Stimulated activated CD4-positive, alpha-beta T cell treated with anti-CD3 and anti-CD28 coated beads, Interleukin-4, amount 100 ng/mL, for 4 hours (primary cell): ENCODE measurements at places on chromosomes 11 and 22.

DNA sequence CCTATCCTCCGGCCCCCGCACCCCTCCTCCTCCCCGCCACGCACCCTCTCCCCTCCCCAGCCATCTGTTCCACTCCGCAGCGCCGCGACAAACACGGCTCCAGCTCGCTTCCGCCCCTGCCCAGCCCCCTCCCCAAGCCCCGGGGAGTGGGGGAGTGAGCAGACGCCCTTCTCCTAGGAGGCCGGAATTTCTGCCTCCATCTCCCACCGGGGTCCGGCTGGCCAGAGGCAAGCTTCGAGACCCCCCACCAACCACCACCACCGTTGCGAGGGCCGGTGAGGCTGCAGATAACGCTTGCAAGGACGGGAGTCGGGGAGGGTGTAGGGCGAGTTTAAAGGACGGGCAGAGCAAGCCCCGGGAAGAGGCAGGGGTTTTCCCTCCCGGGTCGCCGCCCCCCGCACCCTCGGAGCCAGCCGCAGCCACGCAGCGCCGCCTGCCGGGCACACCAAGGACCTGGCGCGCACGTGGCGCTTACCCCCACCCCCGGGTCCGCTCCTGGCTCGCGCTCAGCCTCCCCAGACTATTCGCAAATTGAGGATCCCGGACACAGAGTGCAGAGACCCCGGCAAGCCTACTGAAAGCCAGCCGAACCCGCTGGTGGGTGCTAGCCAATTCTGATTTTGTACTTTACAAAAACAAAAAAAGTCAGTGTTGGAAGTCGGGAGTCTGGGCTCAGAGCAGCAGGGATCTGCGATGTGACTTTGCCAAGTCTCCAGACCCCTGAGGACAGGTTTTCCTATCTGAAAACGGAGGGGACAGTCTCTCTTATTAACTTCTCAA, 22.6 kb downstream of the RTN4RL2 start:
- DNase-seq: peak; percentile 75

GRCh38 chr22:40247976-40248375, 70.3 kb downstream of the TNRC6B start:
- DNase-seq: no peak

DNA sequence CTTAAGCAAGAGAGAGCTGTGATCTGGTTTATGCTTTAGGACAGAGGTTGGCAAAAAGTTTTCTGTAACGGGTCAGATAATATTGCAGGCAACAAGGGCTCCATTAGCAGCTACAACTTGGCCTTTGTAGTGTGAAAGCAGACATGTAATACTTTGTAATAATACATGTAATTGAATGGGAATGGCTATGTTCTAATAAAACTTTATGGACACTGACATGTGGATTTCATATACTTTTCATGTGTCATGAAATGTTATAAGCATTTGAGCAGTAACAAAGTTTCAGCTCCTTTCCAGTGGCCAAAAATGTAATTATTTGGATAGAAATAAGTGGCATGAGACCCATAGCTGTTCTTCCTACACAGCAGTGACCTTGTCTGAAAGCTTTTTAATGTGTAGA, 3.1 kb downstream of the DYNC2H1 start:
- no peak for DNase-seq

DNA sequence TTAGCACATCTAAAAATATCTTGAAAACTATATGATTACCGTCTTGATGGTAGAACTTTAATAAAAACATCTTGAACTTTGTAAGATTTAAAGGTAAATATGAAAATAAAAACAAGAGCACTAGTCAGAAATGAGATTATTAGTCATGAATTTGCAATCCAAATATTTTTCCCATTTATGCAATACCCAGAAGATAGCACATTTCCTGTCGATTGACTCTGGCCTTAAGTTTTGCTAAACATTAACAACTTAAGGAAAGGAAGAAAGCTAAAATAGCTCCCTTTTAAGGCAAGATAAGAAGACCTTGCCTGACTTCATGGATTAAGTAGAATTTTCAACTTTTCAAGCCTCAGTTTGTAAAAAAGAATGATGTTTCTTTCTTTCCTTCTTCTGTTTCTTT, 1374.7 kb upstream of the RAG2 start:
- DNase-seq: no peak

DNA sequence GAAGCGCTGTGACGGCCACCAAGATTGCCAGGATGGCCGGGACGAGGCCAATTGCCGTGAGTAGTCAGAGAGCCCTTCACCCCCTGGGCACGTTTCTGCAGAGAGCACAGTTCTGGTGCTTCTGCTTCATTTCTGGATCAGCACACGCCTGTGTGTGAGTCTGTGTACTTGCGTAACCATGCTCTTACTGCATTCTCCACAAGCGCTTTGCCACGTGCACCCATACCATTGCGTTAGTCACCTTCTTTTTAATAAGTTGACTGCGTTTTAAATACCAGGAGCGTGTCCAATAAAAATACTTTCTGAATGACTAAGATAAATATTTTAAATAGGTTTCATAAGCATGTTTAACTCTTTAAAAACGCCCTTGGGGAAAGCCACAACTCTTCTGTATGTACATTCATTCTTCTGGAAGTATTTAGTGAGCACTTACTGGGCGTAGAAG, 143.0 kb upstream of the SORL1-AS1 start:
- no peak for DNase-seq

GRCh38 chr11:68498321-68498720, 37.8 kb downstream of the PPP6R3 start:
- no peak for DNase-seq

DNA sequence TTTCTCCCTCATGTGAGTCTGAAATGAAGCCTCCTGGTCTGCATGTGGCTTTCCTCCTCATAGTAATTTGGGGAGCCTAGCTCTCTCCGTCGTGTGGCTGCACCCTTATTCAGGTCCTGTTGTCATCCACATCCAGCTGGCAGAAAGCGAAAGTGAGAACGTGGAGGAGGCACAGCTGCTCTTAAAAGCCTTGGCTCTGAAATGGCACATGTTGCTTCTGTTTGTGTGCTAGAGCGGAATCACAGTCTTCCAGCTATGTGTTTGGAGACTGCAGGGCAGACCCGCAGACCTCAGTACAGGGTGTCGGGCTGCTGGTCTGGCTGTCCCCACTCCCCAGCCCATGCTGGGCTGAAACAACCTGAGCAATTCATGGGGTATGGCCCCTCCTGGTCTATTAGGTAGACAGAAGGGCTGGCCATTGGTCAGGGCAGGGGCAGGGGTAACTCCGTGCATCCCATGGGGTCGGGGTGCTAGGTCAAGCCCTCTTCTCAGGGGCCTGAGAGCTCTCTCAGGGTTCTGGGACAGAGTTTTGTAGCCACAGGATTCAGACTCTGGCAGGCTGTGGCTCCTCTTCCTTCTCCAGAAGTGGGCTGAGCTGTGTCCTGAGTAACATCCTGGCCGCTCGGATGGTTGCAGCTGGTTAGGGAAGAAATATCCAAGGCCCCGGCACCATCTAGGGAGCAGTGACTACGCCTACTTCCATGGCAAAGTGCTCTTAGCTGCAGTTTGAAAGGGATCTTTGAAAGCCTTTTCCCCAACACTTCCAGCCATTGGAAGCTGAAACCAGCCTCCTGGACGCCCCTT, 50.6 kb downstream of the C11orf96 start:
- no peak for DNase-seq

DNA sequence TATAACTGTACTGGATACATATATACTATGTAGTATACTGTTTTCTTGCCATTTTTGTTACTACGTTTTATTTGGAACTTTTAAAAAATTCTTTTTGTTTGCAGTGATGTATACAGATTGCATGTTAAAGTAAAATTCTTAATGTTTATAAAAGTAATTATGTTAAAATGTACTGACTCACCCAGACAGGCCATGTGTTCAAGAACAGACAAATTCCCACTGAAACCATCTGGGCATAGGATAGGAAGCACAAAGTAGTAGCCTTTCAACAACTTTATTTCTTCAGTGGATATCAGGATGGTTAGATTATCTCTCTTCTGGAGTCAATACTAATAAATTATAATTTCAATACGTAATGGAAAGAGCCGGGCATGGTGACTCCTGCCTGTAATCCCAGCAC, 19.8 kb downstream of the PRMT3 start:
- no peak for DNase-seq

- DNase-seq: no peak
Measured at GRCh38 chr11:78833237-78833636, 258.6 kb upstream of the NARS2 start.

- DNase-seq: peak; percentile 19
Measured at GRCh38 chr11:47514825-47515647, 37.9 kb downstream of the CELF1 start.

DNA sequence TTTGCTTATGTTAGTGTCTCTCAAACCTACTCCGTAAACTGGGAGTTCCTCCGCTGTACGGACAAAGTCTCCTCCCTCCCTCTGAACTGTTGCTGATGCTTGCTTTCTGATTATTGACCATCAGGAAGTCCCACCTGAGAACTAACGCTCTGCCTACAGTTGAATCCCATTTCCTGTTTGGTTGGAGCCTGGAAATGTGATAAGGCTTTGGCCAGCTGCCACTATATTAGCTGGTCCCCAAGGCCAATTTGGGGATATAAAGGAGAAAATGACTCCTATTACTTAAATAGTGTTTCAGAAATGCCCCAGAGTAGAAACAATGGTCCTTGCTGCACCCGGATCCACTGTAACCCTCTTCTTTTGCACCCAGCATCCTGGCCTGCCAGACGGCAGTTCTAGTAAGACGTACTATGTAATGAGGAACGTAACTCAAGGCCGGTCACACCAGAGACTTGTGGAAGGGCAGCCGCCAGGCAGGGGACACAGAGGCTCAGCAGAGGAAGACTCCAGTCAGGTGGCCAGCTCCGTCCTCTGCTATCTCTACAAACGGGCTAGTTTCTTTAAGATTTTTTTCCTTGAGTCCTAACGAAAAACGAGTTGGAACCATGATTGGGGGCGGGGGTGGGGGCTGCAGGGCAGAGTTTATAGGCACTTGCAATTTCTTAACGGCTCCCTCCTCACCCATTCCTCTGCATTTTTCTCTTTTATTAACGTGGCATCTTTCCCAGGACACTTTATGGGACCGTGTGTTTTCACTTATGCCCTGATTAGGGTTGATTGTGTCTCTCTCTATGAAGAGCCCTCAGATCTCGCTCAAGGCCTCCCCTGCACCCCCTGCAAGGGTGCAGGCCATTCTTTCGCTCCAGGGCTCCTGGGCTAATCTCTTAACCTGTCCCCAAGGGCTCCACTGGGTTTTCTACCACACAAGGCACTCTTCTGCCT, 72.8 kb upstream of the CDON start:
- DNase-seq: no peak

GRCh38 chr11:8180469-8180868, 11.6 kb upstream of the RIC3 start:
- no peak for DNase-seq

- DNase-seq: no peak
Measured at GRCh38 chr11:22157531-22157930, 35.4 kb upstream of the ANO5 start.

GRCh38 chr11:73715541-73715940, 45.3 kb downstream of the RAB6A start:
- no peak for DNase-seq

GRCh38 chr11:68584991-68585524, 99.3 kb upstream of the GAL start:
- no peak for DNase-seq

DNA sequence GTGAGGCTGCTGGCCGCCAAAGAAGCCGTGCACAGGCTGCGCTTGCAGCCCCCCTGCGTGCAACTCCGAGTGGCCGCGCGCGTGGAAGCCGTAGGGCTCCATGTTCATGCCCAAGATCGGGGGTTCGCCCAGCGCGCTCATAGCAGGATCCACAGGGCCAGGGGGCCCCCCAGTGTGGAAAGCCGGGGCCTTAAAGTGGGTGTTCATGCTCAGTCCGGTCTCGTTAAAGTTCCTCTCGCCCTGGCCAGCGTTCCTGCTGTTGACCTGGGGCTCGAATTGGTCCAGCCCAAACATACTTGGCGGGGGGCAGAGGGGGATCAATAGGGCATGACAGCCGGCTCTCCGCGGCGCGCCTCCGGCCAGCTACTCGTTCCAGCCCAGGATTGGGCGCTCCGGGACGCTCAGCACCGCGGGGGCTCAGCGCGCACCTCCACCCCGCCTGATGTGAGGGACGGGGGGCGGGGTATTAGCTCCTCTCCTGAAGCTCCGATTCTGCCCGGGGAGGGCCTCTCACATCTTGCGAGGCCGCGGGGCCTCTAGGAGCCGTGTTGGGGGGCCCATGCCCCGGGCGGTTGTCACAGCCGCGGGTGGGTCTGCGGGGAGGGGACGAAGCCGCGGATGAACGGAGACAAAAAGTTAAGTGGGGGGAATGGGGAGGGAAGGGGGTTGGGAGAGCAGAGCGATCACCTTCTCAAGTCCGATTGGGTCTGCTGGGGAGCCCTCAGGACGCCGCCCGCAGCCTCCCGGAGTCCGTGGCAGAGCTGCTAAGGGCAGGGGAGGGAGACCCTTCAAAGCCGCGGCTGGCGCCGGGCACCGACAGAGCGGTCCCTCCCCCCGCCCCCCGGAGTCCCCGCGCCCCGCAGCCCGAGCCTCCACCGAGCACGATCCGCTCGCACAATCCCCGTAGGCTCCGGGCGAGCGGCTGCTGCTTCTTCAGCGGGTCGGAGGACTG, 1.0 kb downstream of the MN1 start:
- no peak for DNase-seq

- DNase-seq: no peak
Measured at GRCh38 chr11:76067099-76067498, 139.2 kb downstream of the WNT11 start.

- DNase-seq: no peak
Measured at GRCh38 chr22:38820020-38820419, 23.8 kb downstream of the NPTXR start.

GRCh38 chr11:36105743-36106581, 162.1 kb downstream of the LDLRAD3 start:
- DNase-seq: no peak

DNA sequence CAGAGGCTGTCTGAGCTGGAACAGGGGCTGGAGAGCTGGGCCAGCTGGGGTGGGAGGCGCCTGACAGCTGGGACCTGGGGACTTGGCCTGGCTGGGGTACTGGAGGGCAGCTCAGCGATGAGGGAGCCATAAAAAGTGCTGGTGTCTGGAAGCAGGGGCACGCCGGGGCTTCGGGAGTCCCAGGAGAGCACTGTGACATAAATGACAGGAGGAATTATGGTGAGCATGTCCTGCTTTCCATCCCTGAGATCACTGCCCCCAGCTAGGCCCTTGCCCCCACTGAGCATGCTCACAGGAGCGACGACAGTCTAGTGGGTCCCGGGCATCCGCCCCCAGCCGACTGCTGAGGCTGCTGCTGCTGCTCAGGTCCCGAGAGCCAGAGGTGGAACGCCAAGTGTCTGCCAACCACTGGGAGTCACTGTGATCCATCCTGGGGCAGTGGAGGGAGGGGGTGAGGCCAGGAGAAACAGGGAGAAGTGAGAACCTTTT, 6.2 kb downstream of the ROBO4 start:
- no peak for DNase-seq

- DNase-seq: no peak
Measured at GRCh38 chr11:35418282-35419183, 825 bp downstream of the SLC1A2 start.

- DNase-seq: no peak
Measured at GRCh38 chr11:120037111-120037510, 100.8 kb downstream of the TRIM29 start.

GRCh38 chr11:114607753-114608459, 12.3 kb upstream of the NXPE4 start:
- no peak for DNase-seq
